GDM1 (cell line): ENCODE measurements at places on chromosomes 16 and 17.

DNA sequence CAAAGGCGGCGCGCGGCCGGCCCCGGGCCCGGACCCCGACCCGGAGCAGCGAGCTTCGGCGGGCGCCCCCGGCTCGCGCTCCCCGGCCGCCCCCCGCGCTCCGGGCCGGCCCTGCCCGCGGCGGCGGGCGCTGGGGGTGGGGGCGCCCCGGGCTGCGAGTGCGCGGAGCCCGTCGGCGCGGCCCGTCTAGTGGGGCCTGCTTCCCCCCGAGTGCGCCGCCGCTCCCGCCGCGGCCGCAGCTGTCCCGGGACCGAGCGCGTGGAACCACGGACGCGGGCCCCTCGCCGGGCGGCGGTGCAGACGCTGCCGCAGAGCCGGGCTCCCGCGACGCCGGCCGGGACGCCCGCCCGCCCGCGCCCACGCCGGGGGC, 308 bp downstream of the ADCY9 start:
- no peak for DNase-seq

DNA sequence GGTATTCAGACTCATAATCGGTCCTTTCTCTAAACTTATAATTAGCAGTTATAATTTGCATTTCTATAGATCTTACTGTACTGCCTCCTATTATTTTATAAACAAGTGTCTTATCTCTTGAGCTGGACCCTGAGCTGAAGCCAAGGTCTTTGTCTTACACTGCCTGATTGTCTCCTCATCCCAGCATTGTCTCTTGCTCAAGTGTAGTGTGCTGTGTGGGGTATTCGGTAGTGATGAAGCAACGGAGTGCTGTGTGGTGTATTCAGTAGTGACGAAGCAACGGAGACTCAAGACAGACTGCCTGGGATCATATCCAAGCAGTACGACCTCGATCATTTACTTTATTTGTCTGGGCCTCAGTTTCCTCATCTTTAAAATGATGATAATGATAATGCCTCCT, 69.3 kb downstream of the COX10 start:
- no peak for DNase-seq

- DNase-seq = no peak
Measured at GRCh38 chr16:59510008-59510424, 775.9 kb upstream of the GOT2 start.

DNA sequence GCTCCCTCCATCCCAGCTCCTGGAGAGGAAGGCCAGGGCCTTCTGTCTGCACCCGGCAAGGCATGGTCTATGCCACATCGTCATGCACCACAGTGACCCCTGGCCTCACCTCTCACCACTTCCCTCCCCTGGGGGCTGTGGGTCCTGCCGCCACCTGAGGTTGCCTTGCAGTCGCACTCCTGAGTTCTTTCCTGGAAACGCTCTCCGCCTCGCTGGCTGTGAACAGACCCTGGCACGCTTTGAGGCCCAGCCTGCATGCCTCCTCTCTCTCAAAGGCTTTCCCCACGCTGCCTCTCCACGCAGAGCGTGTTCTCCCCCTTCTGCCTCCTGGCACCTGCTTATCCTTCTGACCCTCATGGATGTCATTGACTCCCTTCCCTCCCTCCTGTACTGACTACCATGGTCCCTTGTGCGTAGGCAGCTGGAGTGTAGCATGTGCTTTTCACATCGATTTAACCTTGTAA, 45.4 kb downstream of the SEC14L1 start:
- DNase-seq = no peak

GRCh38 chr17:14033166-14033565, 36.1 kb upstream of the COX10 start:
- no peak for DNase-seq

- no peak for DNase-seq
Measured at GRCh38 chr17:79027925-79028491, 4.0 kb downstream of the C1QTNF1 start.

DNA sequence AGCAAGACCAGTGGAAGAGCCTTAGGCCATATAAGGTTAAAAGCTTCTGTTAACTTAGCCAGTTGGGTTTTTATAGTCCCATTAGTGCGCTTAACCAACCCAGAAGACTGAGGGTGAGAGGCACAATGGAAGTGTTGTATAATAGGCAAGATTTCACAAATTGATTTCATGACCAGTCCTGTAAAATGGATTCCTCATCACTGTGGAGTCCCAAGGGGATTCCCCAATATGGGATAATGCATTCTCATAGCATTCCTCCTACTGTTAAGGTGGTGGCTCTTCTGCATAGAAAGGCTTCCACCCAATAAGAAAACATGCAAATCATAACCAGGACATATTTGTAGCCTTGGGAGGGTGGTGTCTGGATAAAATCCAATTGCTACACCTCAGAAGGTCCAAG, 22.1 kb upstream of the B4GALNT2 start:
- no peak for DNase-seq

- no peak for DNase-seq
Measured at GRCh38 chr17:27954548-27955495, 61.7 kb upstream of the LYRM9 start.
